Stimulated activated CD8-positive, alpha-beta memory T cell treated with anti-CD3 and anti-CD28 coated beads, Interleukin-2, amount 100 ng/mL, for 1 hour (primary cell): ENCODE measurements at places on chromosomes 7 and 10.

DNA sequence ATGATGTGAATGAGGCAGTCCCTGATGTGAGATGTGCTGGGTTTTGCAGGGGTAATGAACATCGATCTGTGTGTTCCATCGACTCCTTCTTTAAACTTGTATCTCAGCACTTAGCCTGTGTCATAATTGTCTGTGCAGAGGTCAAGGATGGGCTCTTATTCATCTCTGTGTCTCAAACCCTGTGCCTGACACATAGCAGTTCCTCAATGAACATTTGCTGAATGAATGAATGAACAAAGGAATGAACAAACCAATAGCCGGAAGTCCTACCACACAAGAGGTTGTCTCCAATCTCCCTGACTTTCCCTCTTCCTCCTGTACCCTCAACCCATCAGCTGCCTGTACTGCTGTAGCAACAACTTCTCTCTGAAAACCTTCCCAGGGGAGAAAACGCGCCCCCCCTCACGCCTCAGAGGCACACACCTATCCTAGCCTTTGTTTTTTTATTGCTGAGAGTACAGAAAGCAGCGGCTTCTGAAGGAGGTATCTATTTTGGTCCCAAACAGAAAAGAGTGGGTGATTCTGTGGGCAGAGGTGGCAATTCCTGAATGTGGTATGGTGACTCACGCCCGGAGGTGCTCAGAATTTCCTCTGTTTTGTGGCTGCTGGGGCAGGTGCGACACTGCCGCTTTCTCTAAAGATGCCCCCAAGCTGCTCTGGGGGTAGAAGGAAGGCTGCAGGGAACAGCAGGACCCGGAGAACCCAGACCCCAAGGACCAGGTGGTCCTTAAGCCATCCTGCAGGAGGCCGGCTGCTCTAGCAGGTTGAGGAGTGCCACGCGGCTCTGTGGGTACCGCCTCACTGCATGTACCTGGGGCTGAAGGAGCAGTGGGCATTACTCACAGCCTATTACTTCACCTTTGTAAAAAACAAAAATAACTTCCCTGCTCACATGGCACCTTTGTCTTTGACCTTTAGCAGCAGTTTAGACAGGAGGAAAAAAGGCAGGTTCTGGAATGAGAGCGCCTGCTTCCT is 9.6 kb downstream of the IL2RA start:
- peak; percentile 65 for DNase-seq

DNA sequence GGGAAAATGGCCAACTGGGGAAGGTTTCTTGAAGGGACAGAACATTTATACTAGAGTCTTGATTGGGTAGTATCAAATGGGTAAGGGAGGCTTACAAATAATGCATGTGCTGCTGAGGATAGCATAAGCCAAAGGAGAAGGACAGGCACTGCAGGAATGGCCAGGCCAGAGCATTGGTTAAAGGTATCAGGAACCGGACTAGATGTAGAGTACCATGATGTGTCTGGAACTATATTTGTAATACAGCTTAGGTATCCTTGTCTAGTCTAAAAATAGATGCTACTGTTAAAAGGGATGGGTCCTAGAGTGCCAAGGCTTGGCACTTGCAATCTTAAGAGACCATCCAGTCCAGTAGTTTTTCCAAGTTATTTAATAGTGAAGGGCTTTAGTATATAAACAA is 20.3 kb downstream of the TMEM243 start:
- no peak for DNase-seq

DNA sequence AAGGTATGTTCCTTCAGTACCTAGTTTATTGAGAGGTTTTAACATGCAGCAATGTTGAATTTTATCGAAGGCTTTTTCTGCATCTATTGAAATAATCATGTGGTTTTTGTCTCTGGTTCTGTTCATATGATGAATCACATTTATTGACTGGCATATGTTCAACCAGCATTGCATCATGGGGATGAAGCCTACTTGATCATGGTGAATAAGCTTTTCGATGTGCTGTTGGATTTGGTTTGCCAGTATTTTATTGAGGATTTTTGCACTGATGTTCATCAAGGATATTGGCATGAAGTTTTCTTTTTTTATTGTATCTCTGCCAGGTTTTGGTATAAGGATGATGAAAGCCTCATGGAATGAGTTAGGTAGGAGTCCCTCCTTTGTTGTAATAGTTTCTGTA is 204.0 kb upstream of the GNAI1 start:
- DNase-seq: no peak

GRCh38 chr10:99993701-99994689 is 15.8 kb downstream of the DNMBP start:
- DNase-seq: peak; percentile 19

DNA sequence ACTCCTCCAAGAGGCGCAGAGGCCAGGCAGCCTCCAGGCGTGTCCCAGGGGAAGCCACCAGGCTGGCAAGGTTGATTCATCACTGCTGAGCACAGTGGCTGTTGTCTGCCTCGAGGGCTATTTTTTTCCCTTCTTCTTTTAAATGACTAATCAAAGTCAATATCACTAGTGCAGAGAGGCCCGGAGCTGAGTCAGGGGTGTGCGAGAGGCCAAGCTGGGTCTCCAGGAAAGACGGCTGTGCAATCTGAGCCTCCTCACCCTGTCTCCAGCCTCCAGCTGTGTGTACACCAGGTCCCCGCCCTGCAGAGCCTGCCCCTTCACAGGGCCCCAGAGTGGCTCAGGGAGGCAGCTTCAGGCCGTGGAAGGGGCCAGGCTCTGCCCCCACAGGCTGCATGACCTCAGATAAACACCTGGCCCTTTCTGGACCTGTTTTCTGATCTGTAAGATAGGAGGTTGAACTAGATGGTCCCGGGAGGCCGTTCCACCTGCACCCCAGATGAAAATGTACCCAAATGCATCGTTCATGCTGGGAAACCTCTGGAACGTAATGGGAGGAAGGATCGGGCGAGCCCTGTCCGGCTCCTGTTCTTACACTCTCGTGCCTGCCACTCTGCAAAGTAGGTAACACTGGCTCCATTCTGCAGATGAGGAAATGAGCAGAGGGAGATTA is 3.7 kb downstream of the STX1A start:
- no peak for DNase-seq

GRCh38 chr7:632831-633210 is 93.7 kb upstream of the DNAAF5 start:
- no peak for DNase-seq

- no peak for DNase-seq
These were observed 89.8 kb downstream of the UNCX start for GRCh38 chr7:1322240-1323110.
